Inflammatory macrophage (primary cell): ENCODE measurements at places on chromosomes 11 and 22.

GRCh38 chr11:134384406-134384805, 27.6 kb downstream of the B3GAT1 start:
- no peak for DNase-seq

DNA sequence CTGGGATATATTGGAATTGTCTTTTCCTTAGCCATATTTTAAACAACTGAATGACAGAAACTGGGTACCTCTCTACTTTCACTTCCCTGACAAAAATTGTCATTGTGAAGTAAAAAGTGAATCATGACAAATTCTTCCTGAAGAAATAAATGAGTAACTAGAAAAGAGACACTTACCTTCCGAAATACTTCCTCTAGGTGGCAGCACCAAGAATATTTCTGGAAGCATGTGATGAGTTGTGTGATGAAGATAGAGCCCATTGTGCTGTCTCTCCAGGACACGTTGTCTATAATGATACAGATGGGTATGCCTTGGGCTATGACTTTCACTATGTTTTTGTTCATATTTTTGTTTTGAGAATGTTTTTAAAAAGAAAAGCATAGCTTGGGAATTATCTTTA, 21.5 kb downstream of the CASP4 start:
- peak; percentile 79 for DNase-seq

DNA sequence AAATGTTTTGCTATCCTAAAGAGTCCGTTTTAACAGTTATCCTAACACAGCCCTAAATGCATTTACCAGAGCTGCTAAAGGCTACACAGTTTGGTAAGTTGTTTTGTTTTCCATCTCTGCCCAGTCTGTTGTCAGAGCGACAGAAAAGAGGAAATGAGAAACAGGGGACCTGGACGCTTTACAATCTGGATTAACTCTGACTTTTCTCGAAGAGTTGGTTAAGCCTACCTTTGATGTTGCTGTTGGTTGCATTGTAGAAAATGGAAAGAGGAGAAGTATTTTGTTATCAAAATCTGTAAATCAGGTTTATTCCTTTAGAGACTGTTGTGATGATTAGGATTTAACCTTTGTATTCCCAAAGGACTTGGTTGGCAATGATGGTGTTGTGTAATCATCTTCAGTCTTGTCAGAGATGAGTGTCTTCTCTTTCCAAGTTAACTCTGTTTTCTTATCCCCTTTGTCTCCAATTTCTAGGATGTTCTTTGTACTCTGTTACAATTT, 481 bp downstream of the ANGPTL5 start:
- DNase-seq, result peak; percentile 56

GRCh38 chr11:64729851-64730382, 6.9 kb upstream of the NRXN2 start:
- no peak for DNase-seq

GRCh38 chr11:76566811-76567210, 103.7 kb downstream of the LRRC32 start:
- DNase-seq, result no peak

DNA sequence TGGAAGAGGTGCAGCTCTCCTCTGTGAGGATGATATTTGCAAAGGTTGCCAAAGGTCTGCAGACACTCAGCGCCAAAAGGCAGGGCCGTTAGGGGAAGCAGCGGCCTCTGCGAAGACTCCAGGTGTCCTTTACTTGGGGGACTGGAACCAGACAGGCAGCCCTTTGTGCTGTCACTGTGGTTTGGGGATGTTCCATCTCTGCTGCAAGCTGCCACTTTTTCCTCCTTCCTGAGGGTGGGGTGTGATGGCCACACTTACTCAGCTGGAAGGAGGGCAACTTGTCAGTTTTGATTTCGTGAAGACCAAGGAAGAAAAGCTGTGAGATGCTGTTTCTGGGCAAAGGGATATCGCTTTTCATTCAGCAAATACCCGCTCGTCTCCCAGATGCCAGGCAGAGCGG, 96.5 kb upstream of the PRR5 start:
- DNase-seq, result peak; percentile 17

GRCh38 chr11:44596525-44597276, 31.2 kb downstream of the CD82 start:
- DNase-seq, result no peak

- DNase-seq, result no peak
Observed at GRCh38 chr11:95727620-95728019, 62.0 kb downstream of the FAM76B start.

DNA sequence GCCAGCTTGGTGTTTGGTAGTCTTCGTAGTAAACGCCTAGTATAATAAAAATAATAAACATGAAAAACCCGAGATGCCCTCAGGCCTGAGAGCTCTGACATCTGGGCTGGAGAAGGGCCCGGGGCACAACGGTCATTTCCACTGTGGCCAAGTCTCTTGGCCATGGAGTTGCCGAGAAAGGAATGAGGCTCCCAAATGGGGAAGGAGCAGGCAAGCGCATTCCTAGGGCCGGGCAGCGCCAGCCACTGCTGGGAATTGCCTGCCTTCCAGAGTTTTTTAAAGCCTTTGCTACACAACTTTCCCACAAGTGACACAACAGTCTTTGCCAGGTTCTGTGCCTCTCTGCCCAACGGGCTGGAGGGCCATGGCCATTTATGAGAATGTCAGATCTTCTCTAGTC, 103.4 kb downstream of the NAV2 start:
- no peak for DNase-seq

- DNase-seq, result no peak
Observed at GRCh38 chr11:13440100-13440855, 22.7 kb downstream of the BTBD10 start.

DNA sequence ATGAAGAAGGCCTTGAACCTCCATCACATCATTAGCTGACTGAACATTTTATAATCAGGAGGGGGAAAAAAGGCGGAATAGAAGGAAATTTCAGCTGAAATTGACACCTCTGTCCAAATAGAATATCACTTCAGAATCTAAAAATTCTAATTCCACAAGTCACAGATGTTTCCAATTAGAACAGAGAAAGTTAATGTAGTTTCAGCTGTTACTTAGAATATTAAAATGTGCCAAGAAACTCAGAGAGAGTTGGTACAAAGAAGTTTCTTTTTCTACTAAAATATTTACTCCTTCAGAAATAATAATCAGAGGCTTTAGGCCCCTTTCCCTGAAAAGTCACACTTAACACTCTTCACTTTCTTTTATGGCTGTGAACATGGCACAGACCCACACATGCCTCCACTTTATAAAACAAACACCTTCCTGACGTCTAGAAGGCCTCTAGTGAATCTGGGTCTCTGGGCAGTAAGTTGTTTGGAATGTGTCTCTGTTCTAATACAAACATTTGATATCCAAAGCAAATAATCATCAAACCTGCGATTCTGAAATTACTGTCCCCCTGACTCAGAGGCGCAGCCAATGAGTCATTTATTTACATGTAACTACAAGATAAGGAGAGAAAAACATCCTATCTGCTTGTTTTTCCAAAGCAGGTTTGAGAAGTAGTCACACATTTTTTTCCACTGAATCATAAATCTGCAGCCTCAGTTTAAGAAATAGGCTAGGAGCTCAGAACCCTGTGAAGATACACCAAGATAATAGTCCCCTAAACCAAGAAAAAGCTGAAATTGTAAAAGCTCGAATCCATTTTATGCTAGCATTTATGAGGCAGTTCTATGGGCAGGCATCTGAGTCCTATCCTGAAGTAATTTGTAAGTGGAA, 148.4 kb downstream of the ME3 start:
- DNase-seq, result no peak

- DNase-seq, result peak; percentile 7
Observed at GRCh38 chr22:43811777-43812148, 342 bp downstream of the EFCAB6 start.

DNA sequence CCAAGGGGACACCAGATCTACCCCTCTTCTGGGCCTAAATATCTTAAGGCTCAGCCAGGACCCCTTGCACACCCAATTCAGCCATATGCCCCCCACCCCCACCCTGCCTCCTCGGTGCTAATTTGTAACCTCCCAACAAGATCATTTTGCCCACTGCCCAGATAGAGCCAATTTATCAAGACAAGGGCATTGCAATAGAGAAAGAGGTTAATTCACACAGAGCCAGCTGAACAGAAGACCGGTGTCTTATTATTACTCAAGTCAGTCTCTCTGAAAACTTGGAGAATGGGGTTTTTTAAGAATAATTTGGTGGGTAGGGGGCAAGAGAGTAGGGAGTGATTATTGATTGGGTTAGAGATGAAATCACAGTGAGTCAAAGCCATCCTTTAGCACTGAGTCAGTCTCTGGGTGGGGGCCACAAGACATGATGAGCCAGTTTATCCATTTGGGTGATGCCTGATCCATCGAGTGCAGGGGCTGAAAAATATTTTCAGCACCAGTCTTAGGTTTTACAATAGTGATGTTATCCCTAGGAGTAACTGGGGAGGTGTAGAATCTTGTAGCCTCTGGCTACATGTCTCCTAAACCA, 9.9 kb upstream of the CAPN5 start:
- no peak for DNase-seq

DNA sequence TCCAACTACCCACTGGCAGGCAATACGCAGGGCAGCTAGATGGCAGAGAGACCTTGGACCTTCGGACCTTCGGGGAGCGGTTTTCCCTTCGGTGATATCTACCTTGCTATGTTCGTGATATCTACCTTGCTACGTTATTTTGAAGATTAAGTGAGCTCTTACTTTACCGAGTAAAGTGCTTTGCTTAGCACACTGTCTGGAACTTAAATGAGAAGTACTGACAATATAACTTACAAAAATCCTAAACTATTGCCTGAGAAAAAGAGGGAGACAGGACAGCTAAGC, 1.0 kb upstream of the PRDM10 start:
- DNase-seq, result no peak

DNA sequence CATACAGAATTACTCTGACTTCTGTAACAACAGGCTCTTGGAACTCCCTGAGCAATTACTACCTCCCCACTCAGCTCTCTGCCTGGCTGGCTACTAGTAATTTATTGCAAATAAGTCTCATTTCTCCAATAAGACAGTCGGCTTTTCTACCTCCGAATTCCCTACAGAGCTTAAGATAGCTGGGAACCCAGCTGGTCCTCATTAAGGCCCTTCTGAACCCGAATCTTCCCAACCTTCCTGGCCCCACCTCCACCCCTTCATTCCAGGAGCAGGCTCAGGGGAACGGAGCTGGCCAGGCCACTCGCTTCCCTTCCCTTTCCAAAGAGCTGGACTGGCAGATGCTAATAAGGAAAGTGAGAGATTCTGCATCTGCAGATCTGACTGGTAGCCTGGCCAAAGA, 21.6 kb downstream of the TMPRSS5 start:
- no peak for DNase-seq
